ENCODE measurements at places on chromosomes 7 and 10. TPM values are rescaled to one million over a fixed set of nuclear protein-coding genes. Genes with fewer than 3 reads are reported as not detected.

Gene AKR1C8
- total RNA-seq = not detected

Gene HOXA2
- total RNA-seq = 5.9 TPM

- DNase-seq = no peak
Measured at GRCh38 chr7:130361681-130362080, 17.1 kb downstream of the CPA5 start.

Gene EN2
- total RNA-seq = not detected

- no peak for DNase-seq
Measured at GRCh38 chr7:130970696-130971095, 236.7 kb upstream of the KLF14 start.

GRCh38 chr7:114937446-114937845 is 15.6 kb downstream of the MDFIC start:
- DNase-seq = no peak

DNA sequence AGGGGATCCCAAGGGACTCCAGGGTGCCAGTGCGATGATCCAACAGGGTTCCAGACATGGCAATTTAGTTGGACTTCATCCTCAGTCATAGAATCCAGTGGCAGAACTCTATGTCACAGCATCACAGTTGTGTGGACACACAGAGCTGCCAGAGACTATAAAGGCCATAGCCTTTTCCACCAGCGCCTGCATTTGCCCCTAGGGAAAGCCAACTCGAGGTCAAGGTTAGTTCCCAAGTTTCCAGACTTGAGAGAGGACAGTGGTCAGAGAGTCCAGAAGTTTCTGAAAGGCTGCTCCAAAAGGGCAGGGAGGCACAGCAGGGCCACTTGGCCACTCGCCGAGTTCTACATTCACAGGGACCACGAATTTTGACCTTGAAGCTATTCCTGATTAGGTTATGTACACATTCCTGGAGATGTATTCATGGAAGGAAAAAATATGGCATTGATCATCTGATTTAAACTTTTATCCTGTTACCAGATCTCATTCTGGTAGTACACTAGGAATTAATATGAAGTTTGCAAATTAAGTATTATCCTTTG is 170.1 kb downstream of the KCNMA1 start:
- no peak for DNase-seq

GRCh38 chr7:74252893-74253292 is 1.3 kb downstream of the RFC2 start:
- no peak for DNase-seq

Gene FAM25A
- not detected for total RNA-seq

DNA sequence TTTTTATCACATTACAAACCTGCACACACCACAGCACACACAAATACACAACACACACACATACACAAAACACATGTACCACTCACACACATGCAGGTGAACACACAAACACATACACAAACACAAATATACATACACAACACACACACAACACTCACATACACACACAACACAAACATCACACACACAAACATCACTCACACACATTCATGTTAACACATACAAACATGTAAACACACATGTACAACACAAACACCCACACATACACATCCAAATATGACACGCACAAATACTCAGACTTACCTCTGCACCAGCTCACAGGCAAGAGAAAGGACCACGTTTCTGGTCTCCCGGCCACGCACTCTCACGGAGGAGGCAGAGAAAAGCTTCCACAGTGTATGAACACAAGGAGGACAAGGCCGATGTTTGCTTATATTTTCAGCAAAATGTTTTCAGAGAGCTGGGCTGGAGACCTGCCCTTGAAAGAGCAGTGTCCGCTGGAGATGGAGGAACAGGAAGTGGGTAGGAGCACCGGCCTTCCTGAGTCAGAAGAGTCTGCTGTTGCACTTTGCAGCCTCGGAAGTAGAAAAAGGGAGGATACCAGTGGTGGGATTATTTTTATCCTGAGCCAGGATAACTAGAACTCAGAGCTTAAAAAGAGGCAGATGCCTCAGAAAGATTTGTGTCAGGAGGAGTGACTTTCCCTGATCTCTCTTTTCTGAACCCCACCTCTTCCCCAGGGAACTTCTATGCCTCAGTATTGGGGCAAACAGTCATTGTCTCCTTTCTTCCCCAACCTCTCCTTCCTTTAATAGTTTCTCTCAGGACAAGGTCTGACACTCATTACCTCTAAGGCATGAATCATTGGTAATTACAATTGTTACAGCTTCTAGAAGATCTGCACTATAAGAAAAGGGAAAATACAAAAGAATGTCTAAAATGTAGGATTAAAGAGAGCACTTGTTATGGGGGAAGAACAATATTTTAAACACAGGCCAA is at the start of gene GIMAP6:
Gene GIMAP6, minus strand, starts transcription at position 520 of the 999 bp plus-strand sequence. CDS start 2,243 bp downstream, outside the sequence.
- no peak for DNase-seq

GRCh38 chr7:2175514-2175913 is 57.2 kb downstream of the MAD1L1 start:
- no peak for DNase-seq

DNA sequence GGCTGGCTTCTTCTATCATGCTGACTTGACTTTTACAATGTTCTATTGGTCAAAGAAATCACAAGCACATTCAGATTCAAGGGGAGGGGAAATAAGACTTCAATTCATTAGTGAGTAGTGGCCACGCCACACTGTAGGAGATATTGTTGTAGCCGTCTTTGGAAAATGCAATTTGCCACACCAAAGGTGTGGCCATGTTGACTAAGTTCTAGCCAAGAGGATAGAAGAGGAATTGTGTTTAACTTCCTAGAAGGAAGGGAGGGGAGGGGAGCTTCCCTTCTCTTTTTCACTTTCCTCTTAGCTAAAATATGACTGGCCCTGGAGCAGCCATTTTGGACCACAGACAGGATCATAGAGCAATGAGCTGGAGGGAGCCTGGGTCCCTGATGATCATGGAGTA is 3.4 kb upstream of the PRKAR2B start:
- no peak for DNase-seq

GRCh38 chr10:100551738-100552137 is 16.0 kb downstream of the HIF1AN start:
- DNase-seq = no peak

DNA sequence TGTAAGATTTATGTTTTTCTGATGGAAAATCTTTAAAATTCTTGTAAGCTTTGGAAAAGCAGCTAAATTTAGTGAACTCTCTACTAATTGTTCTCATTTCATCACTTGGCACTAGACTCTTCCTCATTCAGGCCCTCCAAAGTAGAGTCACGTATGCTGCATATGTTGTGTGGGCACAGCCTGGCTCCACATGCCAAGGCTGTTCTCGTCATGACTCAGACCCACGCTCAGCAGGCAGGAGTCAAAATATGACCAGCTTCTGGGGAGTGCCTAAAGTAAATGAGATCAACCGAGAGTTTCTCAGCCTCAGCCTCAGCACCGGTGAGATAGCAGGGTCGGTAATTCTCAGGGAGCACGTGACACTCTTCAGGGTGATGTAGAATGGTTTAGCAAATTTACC is 1672.9 kb downstream of the REEP3 start:
- DNase-seq = no peak

Gene TMEM273
- total RNA-seq = 33.7 TPM

GRCh38 chr10:132470410-132471124 is 67.0 kb upstream of the INPP5A start:
- DNase-seq = no peak

GRCh38 chr10:60479305-60480020 is 89.8 kb upstream of the ANK3 start:
- no peak for DNase-seq

Gene ITIH5
- total RNA-seq = 28.4 TPM

DNA sequence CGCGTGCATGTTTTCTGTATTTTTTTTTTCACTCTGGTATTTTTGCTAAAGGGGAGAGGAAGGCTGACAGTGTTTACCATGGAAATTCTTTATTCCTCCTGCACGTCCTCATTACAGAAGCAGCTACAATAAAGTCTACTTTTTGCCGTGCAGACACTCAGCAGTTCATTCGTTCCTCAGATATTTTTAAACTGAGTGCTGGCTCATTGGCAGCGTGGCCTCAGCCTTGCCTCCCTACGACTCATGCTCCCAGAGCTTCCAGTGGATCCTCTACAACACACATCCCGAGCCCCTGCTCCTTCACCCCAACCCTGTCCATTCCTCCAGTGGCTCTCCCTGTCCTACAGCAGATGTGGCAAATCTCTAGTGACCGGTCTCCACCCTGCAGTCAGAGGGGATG is 239.2 kb upstream of the ZMIZ1 start:
- no peak for DNase-seq

- DNase-seq = no peak
Measured at GRCh38 chr10:6537770-6538169, 42.3 kb downstream of the PRKCQ start.

- DNase-seq = no peak
Measured at GRCh38 chr7:137276189-137276588, 67.3 kb downstream of the PTN start.

GRCh38 chr10:29205787-29206186 is 83.1 kb upstream of the LYZL1 start:
- no peak for DNase-seq

DNA sequence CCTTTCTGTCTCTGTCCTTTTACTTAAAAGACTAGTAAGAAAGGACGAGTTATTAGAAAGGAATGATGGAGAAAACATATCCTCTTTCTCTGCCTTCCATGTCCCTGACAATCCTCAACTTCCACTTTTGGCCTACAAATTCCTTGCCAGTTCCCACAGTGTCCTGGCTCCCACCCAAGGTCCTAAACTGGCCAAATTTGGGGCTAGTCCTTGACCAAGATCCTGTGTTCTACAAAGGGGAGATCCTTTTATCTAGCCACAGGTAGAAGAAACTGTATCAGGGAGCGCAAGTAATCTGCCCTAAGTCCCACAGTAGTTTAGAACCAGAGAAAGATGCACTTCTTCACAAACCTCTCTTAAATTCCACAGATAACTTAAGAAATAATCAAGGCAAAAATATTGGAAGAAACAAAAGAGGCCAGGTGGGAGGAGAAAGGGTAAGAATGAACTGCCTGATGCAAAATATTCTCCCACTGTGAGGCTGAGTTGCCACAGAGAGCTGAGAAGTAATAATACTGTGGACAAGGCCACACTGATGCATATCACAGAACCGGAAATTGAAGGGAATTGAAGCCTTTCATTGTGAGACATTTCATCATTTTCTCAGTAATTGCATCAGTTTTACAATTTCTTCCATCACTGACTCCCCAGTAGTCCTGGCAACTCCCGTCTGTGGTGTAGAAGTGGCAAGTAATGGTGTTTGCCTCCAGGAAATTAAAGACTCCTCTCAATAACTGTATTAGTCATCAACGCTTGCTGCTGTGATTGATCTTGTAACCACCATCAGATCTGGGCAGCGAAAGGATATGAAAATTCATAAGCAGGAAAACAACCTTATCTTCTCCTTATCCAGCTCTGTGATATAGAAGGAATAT is 47.2 kb downstream of the DNAJC12 start:
- DNase-seq = no peak

GRCh38 chr10:26858707-26859034 is 2.1 kb downstream of the ABI1 start:
- DNase-seq = no peak

Gene LRWD1
- 30.3 TPM for total RNA-seq

DNA sequence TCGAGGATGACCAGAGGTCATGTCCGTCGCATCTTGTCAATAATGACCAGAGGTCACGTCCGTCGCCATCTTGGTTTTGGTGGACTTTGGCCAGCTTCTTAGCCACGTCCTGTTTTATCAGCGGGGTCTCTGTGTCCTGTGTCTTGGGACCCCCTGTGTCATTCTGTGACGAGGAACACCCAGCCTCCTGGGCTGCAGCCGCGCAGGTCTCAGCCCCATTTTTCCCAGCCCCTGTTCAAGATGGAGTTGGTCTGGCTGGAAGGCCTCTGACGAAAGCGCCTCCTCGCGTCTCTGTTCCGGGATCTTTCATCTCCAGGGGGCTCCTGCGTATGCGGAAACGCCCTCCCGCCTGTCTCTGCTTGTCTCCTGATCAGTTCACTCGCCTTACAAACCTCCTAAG is 134.2 kb downstream of the ELFN1 start:
- no peak for DNase-seq

GRCh38 chr10:112446055-112446854 is 459 bp downstream of the ZDHHC6 start:
- DNase-seq = peak; percentile 5

GRCh38 chr10:38050212-38050611 is 39.7 kb downstream of the ZNF33A start:
- no peak for DNase-seq
